ENCODE measurements at places on chromosomes 12 and 14.

DNA sequence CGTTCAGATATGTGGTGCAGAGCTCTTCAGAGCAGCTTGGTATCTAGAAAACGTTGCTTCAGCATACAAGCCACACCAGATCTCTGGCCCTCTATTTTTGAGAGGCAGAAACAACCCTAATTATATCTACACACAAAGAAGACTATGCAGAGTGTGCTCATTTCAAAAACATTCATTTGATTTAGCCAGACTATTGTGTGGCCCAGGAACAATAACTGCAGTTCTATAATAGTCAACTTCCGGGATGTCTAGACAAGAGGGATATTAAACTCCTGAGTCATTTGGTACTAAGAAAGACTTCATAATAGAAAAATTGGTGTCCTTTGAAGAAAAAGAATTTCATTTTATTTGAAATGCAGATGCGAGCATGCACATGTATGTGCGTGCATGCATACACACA lies 153.8 kb downstream of the PELI2 start:
- no peak for DNase-seq

- no peak for DNase-seq
Measured at GRCh38 chr12:69026336-69026735, 93.4 kb upstream of the CPM start.

DNA sequence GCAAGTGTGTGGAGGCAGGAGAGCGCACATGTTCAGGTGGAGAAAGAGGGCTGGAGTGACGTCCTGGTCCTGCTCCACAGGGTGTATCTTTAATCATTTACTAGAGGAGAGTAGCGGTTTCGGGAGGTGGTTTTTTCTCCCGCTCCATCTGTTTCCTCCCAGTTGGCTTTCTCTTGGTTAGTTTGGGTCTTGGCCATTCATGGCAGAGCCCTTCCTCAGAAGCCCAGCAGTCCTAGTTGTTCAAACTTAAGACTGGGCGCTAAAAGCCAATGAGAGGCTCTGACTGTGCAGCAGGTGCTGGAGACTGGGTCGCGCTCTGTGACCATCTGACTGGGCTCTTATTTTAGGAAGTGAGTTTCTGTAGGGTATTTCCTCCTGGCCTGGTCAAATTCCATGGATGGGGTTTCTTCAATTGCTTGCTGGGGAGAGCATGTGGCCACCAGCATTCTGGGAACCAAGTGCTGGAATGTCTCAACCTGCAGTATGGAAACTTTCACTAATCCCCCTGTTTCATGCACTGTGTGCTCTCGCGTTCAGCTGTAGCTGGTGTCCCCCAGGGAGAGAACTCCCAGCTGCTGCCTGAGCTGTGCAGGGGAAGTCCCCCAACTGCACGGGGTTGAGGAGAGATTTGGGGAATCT lies 27.4 kb upstream of the TSPAN9 start:
- no peak for DNase-seq

DNA sequence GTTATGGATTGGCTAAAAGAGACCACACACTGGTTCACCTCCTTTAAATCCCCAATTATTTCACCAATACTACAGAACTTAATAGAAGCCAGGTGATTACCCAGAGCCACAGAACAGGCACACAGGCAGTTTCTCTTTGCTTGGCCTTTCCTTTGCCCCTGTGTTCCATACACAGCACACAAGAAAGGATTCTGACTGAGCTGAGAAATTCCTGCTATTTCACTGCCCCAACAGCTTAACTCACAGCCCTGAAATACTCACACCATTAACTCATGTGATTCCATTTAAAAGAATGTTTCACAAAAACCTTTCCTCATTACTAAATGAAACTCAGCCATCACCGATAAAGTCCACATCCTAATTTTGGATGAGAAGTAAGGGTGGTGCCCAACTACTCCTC lies 133.6 kb downstream of the MED13L start:
- DNase-seq, result no peak

DNA sequence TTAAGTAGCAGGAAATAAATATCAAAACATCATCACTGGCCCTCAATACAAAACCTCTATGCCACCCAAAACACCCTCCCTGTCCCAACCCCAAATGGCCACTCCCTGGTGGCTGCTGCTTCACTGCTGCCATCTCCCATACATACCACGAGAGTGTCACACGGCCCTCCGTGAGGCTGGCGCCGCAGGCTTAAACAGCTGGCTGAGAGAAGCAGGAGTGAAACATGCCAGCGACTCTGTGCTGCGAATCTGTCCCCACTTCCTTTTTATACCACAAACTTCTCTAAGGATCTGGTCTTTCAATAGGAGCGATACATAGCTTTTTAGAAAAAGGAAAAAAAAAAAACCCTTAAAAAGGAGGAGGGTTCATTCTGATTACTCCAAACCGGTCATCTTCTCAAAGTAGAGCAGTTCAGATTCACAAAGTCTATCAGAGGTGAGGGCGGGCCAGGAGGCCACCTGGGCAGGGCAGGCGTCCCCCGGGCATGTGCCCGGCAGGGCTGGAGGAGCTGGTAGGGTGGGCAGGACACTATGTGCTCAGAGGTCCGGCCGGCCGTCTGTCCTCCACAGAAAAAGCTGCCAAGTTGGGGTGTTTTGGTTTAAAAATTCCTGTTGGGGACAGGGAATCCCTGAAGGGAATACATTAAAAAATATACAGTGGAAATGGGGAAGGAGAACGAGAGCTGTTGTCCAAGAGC lies 26.5 kb downstream of the MAX start:
- no peak for DNase-seq

GRCh38 chr12:54239620-54240019 lies 40.3 kb downstream of the CBX5 start:
- DNase-seq, result no peak

DNA sequence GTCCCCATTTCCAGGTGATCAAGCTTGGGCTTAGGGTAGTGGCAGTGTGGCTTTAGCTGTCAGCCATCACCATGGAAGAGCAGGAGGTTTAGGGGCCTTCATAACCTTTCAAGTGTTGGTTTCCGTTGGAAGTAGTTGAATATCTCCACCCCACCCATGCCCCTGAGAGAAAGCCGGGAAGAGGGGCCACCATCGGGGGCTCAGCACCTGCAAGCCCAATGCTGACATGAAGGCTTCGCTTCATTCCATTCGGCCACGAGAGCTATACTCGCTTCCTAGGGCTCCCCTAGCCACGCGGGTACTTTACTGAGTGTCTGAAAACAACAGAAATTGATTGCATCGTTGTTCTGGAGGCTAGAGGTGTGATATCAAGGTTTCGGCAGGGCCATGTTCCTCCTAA lies 234.8 kb downstream of the ZFP36L1 start:
- DNase-seq, result no peak

DNA sequence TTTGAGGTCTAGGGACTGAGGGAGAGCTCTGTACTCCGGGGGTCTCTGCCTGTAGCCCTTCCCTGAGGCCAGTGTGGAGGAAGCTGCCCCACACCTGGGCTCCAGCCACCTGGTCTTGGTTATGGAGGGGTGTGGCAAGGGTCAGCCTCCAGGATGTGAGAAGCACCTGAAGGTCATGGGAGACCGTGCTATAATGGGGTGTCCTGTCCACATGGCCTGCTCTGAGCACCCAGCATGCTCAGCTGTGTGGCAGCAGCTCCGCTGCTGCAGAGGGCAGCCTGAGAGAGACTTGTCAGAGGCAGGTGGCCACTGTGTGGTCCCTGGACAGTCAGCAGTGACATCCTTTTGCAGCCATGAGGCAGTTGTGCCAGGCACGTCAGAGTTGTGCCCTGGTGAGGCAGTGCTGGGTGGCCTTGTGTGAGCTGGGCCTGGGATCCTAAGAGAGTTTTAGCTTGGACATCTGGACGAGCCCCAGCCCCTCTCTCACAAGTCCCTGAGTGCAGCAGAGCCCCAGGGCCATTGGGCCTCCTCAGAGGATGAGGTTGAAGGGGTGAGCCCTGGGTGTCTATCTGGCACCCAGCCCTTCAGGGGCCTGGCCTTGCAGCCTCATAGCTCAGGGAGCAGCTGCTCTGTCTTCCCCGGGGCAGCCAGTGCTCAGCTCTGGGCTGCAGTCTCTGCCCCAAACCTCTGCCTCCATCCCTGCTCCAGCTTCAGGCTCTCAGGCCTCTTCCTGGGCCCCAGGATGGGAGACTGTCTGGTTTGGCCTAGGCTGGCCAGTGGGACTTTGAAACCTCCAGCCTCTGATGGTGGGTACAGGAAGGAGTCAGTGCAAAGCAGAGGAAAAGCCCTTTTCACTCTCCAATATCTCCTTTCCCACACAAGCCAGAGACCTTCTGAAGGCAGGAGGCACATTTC lies 7.4 kb upstream of the ATG101 start:
- no peak for DNase-seq

GRCh38 chr12:44654646-44655639 lies 221.2 kb downstream of the NELL2 start:
- no peak for DNase-seq

DNA sequence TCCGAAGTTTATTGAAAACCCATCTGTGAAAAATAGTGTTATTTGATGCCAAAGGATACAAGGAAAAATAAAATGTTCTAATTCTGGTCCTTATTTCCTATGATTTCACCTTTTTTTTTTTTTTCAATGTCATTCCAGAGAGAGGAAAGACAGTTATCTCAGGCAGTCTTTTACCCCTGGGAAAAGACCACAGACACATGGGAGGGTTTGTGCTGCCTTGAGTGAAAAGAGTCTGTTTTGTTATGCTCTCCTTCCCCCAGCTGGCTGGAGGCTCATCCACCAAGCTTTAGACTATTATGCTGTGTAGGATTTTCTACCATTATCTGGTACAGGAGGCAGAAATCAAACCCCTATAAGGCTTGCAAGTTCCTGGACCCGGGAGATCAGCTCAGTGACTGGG lies 151.8 kb downstream of the CRADD start:
- no peak for DNase-seq

DNA sequence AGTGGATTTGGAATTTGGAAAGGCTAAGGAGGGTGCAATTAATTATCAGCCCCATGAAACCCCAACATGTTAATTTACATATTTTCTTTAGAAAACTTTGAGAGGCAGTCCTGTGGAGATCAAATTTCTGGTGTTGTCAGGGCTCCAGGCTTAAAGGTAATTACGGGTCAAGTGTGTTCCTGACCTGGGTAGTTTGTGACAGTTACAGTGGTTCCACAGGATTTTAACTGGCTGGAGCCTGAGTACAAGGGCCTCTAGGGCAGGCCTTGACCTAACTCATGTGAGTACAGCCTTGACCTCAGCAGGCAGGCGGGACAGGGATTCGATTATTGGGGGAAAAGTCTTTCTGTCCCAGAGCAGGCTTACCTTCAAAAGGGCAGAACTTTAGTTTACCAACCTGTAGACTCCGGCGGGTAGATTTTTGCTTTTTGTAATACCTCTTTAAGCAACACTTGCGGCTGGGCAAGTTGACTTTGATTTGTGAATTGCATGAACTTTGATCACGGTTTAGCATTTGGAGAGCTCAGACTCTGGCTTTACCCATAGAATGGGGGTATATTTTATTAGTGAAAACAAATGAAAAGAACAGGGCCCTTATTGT lies 8.4 kb upstream of the PPTC7 start:
- no peak for DNase-seq

- DNase-seq, result peak; percentile 33
Measured at GRCh38 chr12:56158926-56159461, 835 bp downstream of the MYL6 start.

DNA sequence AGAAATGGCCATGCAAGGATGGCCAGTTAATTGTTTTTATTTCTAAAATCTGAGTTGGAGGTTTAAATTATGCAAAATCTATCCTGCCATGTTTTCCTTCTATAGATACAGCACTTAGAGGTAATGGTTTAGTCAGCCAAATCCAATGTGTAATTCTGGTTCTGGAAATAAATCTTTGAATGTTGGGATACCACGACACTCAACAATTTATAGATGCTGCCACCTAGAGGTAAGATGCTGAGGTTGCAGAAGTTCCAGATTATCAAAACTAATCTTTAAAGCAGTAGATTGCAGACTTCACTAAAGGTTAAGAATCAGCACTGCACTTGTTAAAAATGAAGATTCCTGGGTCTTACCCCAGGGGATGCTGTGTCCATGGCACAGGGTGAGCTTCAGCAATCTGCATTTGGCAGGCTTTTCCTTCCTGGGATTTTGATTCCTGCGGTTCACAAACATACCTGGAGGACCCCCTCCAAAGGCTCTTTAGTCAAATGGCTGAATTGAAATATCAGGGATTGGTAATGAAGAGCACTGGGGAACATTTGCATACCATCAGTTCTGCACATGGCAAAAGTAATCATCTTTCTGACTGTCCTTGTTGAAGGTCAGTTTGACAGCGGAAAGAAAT lies 53.4 kb upstream of the ANO4 start:
- no peak for DNase-seq

DNA sequence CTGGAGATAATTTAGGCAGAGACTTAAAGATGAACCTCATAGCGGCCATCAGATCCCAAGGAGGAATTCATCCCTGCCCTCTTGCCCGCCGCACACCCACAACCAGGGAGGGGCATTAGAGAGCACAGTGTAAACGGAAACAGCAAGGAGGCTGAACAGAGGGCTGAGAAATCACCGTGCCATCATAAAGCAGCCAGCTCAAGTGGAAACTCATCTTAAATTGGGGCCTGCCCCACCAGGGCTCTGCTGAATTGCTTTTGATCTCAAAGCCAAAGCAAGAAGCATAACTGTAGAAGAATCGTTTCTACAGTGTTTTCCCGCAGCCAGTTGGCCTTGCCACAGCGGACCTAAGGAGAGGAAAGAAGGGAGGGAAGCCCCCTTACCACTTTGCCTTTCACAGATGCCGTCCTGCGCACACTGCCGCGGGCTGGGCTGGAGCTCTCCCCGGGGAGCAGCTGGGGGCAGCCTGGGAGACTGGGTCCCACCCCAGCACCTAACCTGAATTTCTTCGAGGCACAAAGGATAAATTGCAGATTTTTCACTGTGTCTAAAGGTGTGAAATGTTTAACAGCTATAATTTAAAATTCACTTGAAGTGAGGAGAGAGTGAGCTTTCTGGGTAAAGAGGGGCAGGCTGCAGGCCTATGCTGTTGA lies 51.8 kb upstream of the MMP17 start:
- DNase-seq, result no peak

DNA sequence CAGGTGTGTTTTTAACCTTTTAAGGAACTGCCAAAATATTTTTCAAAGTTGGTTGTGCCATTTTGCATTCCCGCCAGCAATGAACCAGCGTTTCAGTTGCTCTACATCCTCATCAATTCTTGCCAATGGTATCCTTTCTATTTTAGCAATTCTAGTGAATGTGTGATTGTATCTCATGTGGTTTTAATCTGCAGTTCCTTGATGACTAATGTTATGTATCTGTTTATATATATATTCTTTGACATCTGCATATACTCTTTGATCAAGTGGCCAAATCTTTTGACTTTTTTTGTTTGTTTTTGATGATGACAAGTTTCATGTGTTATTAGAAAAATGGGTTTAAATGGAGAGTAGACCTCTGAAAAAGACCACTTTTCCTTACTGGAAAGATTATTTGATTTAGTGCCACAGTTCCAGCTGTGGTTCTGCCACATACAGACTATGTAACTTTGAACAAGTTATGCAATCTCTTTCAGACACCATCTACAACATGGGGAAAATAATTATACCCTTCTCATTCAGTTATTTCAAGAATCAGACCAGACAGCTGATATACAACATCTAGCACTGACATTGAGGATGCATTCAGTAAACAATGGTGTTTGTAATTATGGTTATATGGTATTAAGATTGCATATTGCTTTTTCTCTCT lies 146.3 kb upstream of the CNOT2 start:
- no peak for DNase-seq
